Activated CD4-positive, alpha-beta memory T cell treated with anti-CD3 and anti-CD28 coated beads, Interleukin-2, amount 10 ng/mL, durations not matched to agents 7 days and 5 days (primary cell): ENCODE measurements at places on chromosomes 4 and X. TPM values are rescaled to one million over a fixed set of nuclear protein-coding genes. Genes with fewer than 3 reads are reported as not detected.

- H3K4me3 ChIP-seq: no peak overlapping the region
- DNase-seq: no peak
- H3K36me3 ChIP-seq: peaks cover 5% of the 10 kb centered on the region
- H3K4me1 ChIP-seq: peaks cover 9% of the 10 kb centered on the region
Observed at GRCh38 chr4:101288365-101289145, 58.8 kb downstream of the PPP3CA start.

DNA sequence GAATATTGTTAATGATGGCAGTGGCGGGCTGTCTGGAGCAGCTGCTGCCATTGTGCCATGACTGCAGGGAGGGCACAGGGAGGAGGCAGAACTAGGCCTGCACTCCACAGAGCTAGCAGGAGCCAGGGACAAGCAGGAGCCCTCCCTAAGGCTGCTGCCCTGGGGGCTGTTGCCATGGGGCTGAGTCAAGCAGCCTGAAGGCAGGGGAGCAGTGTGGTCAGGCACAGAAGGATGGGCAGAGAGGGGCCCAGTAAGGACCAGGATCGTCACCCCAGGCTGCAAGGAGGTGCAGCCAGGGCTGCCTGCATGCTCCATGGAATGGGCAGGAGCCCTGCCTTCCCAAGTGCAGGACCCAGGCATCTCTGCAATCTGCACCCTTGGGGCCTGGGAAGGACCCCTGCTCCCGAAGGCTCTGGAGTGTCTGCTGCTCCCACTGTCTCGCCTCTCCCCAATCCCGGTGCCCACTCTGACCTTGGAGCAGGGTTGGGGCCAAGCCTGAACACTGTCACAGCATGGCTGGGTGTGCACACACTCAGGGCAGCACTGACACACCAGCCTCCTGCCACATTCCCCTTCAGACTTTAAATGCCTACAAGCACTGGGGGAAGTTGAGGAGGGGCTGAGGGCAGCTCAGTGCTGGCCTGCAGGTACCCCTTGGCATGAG, 98.3 kb upstream of the GALNTL6 start:
- no peaks in the 10 kb centered on the region for H3K27me3 ChIP-seq
- no peak for DNase-seq
- no peak overlapping the region for H3K27ac ChIP-seq
- H3K36me3 ChIP-seq: no peaks in the 10 kb centered on the region

- H3K27me3 ChIP-seq: peaks cover 6% of the 10 kb centered on the region
- H3K27ac ChIP-seq: no peak overlapping the region
- no peak for DNase-seq
Observed at GRCh38 chr4:169119536-169119935, 109.5 kb upstream of the CBR4 start.

- H3K27me3 ChIP-seq: peaks cover 2% of the 10 kb centered on the region
- H3K4me3 ChIP-seq: no peak overlapping the region
- H3K27ac ChIP-seq: no peak overlapping the region
- no peaks in the 10 kb centered on the region for H3K36me3 ChIP-seq
Observed at GRCh38 chr4:7590899-7591298, 156.2 kb upstream of the PSAPL1 start.

- DNase-seq: no peak
- H3K27ac ChIP-seq: no peak overlapping the region
- H3K4me1 ChIP-seq: no peaks in the 10 kb centered on the region
Observed at GRCh38 chrX:112630187-112630586, 49.6 kb downstream of the LHFPL1 start.

DNA sequence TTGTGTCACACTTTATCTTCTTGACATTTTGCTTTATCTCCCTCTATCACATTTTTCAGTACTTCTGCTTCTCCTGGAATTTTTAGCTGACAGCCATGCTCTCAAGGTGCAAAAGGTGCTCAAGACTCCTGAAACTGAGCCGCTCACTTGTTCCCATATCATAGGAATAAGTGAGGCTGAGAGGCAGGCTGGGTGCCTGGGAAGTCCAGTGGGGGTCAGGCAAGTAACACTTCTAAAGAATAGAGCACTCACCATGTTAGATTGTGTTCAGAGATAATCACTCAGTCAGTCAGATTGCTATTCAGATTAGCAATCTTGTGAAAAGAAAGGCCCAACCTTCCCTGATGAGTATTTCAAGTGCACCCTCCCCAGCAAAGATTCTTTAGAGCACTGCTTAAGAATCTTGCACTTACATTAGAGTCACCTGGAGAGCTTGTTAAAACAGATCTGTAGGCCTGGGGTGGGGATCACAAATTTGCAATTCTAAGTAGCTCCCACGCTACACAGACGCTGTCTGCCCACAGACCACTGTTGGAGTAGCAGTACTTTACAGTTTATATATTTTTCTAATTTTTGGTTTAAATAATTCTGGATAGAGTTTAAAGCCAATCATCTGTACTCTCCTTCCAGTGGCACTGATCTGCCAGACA, 23.1 kb upstream of the LRAT start:
- DNase-seq: no peak
- no peak overlapping the region for H3K27ac ChIP-seq
- no peak overlapping the region for H3K4me3 ChIP-seq
- H3K27me3 ChIP-seq: peaks cover 18% of the 10 kb centered on the region
- H3K36me3 ChIP-seq: no peaks in the 10 kb centered on the region
- peaks cover 24% of the 10 kb centered on the region for H3K4me1 ChIP-seq

GRCh38 chr4:156824451-156825060, 147.0 kb downstream of the PDGFC start:
- H3K4me3 ChIP-seq: no peak overlapping the region
- no peaks in the 10 kb centered on the region for H3K36me3 ChIP-seq
- no peak for DNase-seq
- H3K27ac ChIP-seq: no peak overlapping the region
- H3K27me3 ChIP-seq: no peaks in the 10 kb centered on the region

DNA sequence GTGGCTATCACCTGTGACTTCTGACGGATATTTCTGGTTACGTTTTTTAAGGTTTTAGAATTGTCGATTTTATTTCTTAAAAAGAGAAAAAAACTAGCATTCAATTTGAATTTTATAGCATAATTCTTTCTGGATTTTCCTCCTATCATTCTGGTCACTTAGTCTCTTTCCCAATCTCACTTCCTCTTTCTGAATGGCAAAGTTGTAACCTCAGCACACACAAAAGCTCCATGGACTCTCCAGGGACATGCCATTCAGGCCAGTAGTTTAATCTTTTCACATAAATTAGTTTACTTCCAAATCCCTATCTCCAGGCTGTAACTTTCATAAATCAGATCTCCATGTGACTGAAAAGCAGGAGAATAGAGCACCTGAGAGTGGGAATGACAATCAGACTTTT, 110.7 kb downstream of the ARAP2 start:
- H3K27ac ChIP-seq: no peak overlapping the region
- H3K4me1 ChIP-seq: peaks cover 12% of the 10 kb centered on the region
- no peak for DNase-seq
- H3K27me3 ChIP-seq: no peaks in the 10 kb centered on the region
- H3K4me3 ChIP-seq: no peak overlapping the region
- H3K36me3 ChIP-seq: peaks cover 28% of the 10 kb centered on the region

GRCh38 chrX:111039606-111040005, 56.4 kb upstream of the PAK3 start:
- no peak for DNase-seq
- H3K36me3 ChIP-seq: no peaks in the 10 kb centered on the region
- H3K4me1 ChIP-seq: no peaks in the 10 kb centered on the region
- H3K27ac ChIP-seq: no peak overlapping the region

Gene RAB40AL
- 0.23 TPM for total RNA-seq

Gene LRCH2
- not detected for total RNA-seq

Gene UCP1
- total RNA-seq: not detected

Gene CPLX1
- 2.5 TPM for total RNA-seq

Gene EDNRA
- not detected for total RNA-seq

Gene CSN1S1
- total RNA-seq: not detected

Gene SLC39A8
- 103 TPM for total RNA-seq
